ENCODE measurements at places on chromosomes 16 and 17.
A peak's percentile ranks its signal among the peaks of the same experiment; 100 is the strongest.

GRCh38 chr17:57920916-57921703, 34.1 kb downstream of the CUEDC1 start:
- DNase-seq, result no peak

DNA sequence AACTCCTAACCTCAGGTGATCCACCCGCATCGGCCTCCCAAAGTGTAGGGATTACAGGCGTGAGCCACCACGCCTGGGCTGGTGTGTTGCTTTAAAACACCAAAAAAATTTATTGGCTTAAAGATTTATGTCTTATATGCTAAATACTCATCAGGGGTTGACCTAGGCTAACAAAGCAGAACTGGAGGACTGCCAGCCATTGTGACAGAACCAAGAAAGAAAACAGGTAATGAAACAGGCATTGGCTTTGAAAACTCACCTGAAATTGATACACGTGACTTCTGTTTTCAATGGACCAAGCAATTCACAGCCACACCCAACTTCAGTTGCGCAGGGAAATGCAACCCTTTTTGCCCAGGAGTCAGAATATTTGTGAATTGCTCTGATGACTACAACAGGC, 4.9 kb upstream of the PHAF1 start:
- DNase-seq, result no peak

DNA sequence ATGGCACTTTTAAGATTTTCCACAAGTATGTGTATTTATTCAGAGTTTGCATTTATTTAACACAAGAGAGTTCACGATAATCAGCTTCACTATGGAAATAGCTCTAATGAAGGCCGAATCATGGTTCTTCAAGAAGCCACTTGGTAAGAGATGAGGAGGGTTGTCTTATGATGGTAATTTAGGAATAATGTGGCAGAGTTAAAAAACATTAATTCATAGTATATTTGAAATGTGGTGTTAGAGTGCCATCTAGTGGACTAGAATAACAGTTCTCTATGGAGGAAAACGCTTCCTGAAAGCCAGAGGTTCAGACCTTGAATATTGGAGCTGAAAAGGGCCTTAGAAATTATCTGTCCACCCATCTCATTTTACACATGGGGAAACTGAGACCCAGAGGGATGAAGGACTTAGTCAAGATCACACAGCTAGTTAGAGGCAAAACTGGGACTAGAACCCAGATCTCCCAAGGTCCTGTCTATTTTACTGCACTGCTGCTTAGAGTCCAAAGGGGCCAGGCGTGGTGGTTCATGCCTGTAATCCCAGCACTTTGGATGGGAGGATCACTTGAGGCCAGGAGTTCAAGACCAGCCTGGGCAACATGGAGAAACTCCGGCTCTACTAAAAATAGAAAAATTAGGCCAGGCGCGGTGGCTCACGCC, 33.8 kb upstream of the KPNB1 start:
- peak; percentile 21 for DNase-seq

DNA sequence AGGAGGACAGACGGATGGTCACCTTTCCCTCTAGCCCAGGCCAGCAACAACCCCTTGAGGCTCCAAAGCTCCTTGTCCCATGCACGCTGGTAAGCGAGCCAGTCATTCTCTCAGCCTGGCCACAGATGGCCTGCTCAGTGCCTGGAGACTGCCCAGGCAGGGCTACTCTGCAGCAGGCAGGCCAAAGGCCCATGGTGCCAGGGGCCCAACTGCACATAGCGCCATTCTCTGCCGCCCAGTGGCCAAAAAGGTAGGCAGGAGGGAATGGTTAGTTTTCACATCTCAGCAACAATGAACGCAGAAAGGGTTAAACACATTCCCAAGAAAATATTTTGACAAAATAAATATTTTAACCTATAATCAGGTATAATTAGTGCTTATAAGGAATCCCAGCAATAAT, 7.7 kb upstream of the SREBF1 start:
- DNase-seq, result no peak

GRCh38 chr17:31679667-31680066, 179.4 kb downstream of the COPRS start:
- DNase-seq, result no peak

DNA sequence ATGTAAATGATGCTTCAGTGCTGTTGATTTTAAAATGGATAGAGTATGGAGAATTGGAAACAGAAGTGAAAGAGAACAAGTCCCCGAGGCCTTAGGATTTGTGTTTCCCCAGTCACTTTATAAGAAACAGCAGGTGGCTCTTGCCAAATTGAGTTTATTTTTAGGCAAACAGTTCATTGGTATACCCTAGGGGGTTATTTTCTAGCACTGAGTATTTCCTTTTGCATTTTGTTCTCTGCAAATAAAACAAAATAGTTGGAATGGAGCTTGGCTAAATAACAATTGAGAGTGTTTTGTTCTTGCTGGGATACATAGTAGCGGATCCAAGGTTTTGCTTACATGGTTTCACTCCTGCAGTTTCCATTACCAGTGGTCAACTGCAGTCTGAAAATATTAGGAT, 591.1 kb upstream of the C16orf82 start:
- DNase-seq, result no peak

- no peak for DNase-seq
Measured at GRCh38 chr16:53429221-53429943, 4.9 kb upstream of the RBL2 start.

GRCh38 chr16:28297784-28298510, 5.6 kb downstream of the SBK1 start:
- no peak for DNase-seq

GRCh38 chr16:68529608-68529930, 9.5 kb upstream of the ZFP90 start:
- no peak for DNase-seq

- DNase-seq, result no peak
Measured at GRCh38 chr17:77810536-77810935, 148.0 kb upstream of the TNRC6C start.

- DNase-seq, result no peak
Measured at GRCh38 chr16:13154799-13155198, 253.4 kb downstream of the SHISA9 start.

GRCh38 chr16:58455750-58456149, 44.2 kb upstream of the NDRG4 start:
- no peak for DNase-seq

- DNase-seq, result no peak
Measured at GRCh38 chr17:82566129-82566960, 46.8 kb downstream of the FOXK2 start.

DNA sequence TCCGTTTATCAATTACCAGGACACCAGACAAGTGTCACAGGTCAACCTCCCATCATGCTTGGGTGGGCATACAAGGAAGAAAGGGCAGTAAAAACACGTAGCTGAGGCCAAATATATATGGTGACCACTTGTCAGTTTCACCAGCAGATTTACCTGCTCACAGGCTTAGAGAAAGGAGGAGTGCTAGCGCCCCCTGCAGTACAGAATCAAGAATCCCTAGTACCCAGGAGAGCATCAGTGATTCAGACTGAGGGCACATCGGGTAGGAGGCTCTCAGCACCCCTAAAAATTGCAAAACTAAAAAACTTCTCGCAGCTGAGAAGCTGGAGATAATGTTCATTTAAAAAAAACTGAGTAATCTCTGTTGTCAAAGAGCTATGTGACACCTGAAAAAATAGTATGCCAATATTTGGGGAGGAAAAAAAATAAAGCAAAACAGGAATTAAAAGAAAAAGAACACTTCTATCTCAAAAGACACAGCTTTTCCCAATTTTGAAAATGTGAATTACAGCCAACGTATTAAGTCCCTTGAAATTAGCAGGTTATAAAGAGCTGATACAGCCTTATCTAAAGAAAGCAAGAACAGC, 21.2 kb upstream of the MON1B start:
- DNase-seq, result peak; percentile 35

DNA sequence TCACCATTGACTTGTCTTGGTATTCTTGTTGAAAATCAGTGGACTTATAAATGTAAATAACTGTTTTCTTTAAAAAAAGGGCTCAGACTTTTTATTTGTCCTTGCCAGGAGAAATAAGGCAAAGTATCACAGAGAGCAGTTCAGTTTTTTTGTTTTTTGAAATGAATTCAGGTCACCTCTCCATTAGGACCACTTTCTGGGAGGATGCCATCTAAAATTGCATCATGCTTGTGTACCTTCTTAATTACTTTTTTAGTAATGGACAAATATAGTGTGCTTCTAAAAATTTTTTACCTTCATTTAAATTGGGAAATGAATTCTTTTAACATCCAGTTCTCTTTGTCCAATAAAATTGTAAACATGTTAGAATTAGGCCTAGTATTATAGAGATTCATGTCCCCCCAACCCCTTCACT, 210.0 kb downstream of the BCAS3 start:
- no peak for DNase-seq

DNA sequence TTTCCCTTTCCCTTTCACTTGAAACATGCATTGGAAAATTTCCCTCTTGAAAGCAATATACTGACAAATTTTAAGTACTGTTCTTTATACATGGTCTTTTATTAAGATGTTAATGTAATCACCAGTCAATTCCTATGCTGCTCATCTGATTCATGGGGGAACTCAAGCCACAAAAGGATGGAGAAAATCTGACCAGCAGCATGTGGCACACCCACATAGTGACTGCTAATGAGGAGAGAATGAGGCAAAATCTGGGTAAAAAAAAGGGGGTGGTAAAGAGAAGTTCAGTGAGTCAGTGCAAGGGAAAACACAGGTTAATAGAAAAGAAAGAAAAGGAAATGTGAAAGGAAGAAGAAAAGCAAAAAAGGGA, 11.3 kb downstream of the RFFL start:
- no peak for DNase-seq

GRCh38 chr16:23726710-23727109, 13.7 kb upstream of the ERN2 start:
- no peak for DNase-seq

- DNase-seq, result no peak
Measured at GRCh38 chr16:11354407-11354732, 9.1 kb downstream of the RMI2 start.

- DNase-seq, result no peak
Measured at GRCh38 chr17:40612599-40613244, 34.9 kb downstream of the SMARCE1 start.

GRCh38 chr17:81895400-81895799, 3.9 kb downstream of the ANAPC11 start:
- DNase-seq, result no peak

DNA sequence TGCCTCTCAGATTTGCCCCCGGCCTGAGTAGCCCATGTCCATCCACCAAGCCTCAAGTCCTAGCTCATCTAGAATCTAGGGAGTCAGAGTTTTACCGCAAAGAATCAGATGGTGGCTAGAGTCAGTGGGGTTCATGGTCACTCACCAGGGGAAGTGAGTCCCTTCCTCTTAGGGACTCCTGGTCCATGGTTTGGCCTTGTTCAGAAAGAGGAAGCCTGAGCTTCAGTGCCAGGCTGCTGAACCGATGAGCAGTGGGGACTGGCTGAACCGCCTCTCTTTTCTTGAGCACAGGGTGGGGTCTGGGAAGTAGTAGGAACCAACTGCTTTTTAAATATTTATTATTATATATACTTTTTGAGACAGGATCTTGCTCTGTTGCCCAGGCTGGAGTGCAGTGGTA, 160.3 kb downstream of the NTN1 start:
- no peak for DNase-seq

DNA sequence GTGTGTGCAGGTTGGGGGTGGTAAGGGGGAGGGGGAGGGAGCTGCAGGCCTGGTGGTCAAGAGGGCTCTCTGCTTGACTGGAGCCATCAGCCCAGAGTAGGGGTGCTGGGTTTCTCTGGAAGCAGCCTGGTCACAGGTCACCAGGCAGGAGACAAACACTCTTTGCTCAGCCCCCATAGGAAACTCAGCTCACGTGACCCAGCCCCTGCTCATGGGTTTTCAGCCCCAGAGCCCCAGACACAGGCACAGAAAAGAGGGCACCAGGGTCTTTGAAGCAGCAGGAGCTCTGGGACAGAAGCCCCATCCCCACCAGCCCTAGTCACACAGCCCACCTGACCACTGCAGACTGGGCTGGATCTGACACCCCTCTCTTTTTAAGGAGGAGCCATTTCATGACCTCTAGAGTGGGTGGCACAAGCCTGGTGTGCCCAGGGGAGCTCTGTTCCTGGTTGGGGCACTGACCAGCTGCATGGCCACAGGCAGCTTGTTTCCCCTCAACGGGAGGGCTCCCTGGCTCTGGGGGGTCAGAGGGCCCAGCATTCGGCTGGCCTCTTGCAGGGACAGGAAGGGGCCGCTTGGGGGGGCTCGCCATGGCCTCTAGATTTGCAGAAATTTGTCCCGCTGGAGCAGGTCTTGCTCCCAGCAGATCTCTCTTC, 13.8 kb upstream of the CD79B start:
- DNase-seq, result peak; percentile 72

DNA sequence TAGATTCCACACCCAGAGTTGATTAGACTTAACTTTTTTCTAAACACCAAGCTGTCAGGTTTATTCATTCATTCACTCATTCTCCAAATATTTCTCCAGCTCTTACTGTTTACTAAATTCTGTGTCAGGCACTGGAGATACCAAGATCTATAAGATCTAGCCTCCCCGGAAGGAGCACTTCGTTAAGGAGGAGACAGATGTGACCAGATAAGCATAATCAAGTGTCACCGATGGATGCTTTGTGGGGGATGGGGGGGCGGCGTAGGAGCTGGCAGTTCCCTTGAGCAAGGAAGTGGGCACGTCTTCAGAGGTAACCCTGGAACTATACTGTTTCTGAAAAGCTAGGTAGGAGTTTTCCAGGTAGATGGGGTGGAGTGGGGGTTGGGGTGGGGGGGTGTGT, 3.8 kb upstream of the RPL26 start:
- no peak for DNase-seq

GRCh38 chr17:7846063-7846735, 8.7 kb upstream of the TMEM88 start:
- DNase-seq, result no peak

DNA sequence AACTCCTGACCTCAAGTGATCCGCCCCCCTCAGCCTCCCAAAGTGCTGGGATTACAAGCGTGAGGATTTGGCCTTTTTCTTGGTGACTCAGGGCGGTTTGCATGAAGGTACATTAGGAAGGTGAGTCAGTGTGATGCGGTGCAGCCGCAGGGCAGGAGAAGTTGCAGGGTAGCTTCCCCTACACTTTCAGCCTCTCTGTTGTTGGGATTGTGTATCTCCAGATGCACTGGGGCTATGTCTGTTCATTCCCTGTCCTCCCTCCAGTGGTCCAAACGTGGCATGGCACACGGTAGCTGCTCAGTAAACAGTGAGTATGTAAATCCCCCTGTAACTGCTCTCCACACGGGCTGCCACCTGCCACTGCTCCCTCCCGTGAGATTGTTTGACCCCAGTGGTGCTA, 109.1 kb upstream of the CDC42EP4 start:
- no peak for DNase-seq

GRCh38 chr17:74228306-74228978, 15.1 kb downstream of the TTYH2 start:
- no peak for DNase-seq

DNA sequence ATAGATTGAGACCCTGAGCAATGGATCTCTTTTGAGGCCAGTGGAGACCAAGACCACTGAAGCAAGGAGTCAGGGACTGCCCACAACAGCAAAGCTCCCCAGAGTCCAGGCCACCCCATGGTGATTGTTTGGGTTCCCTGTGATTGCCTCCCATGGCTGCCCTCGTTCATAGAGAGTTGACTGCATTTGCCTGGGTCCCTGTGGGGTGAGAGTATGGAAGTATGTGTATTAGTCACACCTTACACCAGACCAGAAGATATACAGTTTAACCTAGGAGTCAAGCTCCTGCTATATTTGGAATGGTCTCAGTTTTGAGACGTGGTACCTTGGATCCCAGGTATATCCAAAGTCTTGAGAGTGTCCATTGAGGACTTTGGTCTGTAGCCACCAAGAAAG, 20.2 kb downstream of the HLF start:
- no peak for DNase-seq

Measured in GM19239 (cell line).